Lung (tissue), 17 donors: ENCODE measurements at places on chromosomes 11 and 22. TPM values are rescaled to one million over a fixed set of nuclear protein-coding genes. Genes with fewer than 3 reads are reported as not detected.

Gene KRTAP5-7
- total RNA-seq = 0.28 TPM

Gene RTN4R
- total RNA-seq = 2.6 TPM

Gene POTEH
- not detected for total RNA-seq

Gene OR52E8
- not detected for total RNA-seq

- peak; percentile 36 for DNase-seq
Measured at GRCh38 chr11:7904917-7905316, 26.2 kb downstream of the OR10A6 start.

DNA sequence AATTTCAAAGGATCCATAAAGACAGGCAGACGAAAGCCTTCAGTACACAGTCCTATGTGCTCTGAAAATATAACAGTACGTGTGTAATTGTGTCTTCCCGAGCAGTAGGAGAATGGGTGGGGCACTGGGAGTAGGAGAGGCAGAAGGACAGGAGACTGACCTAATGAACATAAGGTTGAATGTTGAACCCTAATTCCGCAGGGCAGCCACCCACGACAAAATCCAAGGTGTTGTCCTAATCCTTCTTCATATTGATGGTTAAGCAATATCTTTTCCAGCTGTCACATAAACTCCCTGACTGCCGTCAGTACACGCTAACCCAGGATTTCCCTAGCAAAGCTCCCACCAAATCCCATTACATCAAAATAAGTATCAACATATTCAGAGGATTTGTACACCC, 34.5 kb downstream of the SPATA19 start:
- no peak for DNase-seq

Gene SEC14L6
- total RNA-seq = 3.4 TPM

DNA sequence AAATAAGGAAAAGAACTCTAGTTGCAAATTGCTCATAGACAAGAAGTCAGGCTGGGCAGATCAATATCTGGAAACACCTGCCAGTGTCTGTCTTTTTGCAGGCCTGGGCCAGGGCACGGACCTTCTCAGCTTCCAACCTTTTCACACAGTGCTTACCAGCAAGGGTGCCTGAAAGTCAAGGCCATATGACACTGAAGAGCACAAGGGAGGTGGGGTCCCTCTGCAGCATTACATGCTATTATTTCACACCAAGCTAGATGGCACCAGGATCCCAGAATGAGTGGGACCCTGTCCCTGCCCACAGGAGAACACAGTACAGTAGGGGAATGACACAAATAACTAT, 5.9 kb upstream of the PEX26 start:
- no peak for DNase-seq

DNA sequence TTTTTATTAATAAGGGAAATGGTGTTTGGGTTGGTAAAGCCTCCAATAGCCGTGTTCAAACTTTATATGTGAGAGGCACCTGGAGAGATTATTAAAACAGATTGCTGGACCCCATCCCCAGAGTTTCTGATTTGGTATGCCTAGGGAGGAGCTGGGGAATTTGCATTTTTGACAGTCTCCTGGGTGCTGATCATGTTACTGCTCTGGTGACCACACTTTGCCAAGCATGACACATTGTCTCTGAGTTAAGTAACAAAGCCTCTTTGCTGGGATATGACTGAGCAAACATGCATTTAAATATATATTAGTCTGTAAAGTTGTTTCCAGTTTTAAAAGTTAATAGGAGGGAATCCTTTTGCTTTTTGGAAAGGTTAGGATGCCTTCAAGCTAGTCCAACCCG, 140.4 kb downstream of the NAV2 start:
- no peak for DNase-seq
